ENCODE measurements at places on chromosomes 2 and 18.
A peak's percentile ranks its signal among the peaks of the same experiment; 100 is the strongest.

DNA sequence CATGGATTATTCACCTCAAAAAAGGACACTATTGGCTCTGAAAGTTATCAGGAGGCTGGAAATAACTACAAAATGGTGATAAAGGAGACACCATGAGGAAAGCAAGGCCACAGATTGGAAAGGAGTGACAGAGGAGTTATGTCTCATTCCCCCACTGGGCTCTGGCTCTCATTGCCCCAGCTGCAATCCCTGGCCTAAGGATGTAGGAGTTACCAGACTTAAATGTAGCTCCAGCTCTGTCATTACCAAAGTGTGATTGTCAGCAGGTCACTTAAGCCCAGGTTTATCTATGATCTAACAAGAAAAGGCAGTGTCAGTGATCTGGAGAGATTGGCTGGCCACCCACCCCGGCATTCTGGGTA, 1228.2 kb upstream of the DDX18 start:
- no peak for DNase-seq

DNA sequence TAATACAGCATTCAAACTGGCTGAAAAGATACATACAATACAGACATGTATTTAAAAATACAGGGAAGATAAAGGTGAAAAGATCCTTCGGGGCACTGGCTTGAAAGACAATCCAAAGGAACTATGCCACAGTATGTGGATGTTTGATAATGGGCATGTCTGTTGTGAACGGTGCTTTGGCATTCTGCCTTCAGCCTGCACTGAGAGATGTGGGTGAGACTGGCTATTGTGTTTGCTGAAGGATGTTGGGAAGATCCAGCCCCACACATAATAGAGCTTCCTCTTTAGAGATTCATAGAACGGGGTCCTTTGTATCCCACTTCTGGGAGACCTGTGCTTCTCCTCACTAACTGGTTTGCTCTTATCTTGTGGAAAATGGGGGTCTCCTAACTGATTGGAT, 65.1 kb upstream of the CXCR4 start:
- no peak for DNase-seq

DNA sequence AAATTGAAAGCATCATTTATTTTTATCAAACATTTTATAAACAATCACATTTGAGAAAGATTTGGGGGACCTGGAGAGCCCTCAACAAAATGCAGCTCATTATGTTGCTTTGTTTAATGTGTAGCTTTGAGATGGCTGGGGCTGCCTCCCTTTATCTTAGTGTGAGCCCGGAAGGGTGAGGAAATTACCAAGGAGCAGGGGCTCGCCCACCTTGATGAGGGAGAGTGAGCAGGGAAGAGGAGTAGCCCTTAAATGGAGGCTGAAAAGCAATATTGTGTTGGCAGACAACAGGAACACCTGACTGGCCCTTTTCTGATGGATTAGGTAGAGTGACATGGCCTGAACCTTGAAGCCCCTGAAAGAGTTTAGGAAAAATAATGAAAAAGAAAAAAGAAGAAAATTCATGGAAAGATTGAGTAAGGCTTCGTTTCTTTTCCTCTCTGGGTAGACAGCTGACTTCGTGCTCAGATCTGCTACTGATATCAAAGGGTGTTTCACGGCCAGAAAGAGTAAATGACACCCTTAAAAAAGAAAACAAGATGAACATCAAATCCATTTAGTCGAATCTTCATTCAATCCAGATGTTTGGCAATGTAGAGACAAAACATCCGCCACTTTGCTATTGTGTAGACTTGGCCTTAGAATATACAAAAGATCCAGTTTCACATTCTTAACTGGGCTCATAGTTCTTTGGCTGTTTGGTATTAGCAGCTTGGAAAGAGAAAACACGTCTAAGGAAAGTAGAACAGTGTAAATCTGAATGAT, 206.5 kb upstream of the TCF4 start:
- no peak for DNase-seq

GRCh38 chr2:25230948-25231311, 62.5 kb upstream of the POMC start:
- no peak for DNase-seq

GRCh38 chr2:72496479-72496878, 329.4 kb downstream of the EXOC6B start:
- DNase-seq: no peak

GRCh38 chr2:33372940-33373553, 103.4 kb upstream of the RASGRP3 start:
- DNase-seq: peak; percentile 59

DNA sequence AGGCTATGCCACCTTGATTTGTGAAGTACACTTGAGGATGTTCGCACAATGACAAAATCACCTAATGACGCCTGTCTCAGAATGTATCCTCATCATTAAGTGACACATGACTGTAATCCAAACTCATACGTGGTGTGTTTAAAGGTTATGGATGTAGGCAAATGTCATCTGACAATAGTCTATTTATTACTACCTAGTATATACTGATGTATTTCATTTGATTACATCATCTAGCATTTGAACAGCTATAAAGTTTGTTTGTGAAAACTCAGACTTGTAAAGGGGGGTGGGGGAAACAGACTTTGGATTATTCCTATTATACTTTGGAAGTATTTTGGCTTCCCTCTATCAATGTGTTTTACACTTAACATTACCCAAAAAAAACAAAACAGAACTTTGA, 129.9 kb downstream of the TANC1 start:
- no peak for DNase-seq

GRCh38 chr2:128369108-128369555, 50.5 kb upstream of the HS6ST1 start:
- DNase-seq: no peak

GRCh38 chr2:101375653-101376052, 11.7 kb downstream of the CREG2 start:
- DNase-seq: no peak

DNA sequence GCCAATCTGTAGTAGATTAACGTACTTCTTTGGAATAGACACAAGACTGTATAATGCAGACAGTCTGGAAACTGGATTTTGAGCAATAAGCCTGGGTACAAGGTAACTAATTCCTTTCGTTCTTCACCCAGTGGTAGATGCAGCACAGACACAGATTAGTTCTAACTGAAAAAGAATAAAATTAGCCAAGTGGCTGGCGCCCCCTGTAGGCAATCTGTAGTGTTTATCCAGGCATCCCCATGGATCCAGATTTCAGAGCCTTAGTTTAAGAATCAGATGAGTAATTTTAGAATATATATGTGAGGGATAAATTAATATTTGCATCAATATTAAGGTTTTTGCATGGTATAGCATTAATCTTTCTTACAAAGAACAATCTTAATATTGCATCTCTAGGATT, 563.9 kb downstream of the DCC start:
- no peak for DNase-seq

GRCh38 chr18:77118256-77119090, 14.1 kb downstream of the MBP start:
- no peak for DNase-seq

DNA sequence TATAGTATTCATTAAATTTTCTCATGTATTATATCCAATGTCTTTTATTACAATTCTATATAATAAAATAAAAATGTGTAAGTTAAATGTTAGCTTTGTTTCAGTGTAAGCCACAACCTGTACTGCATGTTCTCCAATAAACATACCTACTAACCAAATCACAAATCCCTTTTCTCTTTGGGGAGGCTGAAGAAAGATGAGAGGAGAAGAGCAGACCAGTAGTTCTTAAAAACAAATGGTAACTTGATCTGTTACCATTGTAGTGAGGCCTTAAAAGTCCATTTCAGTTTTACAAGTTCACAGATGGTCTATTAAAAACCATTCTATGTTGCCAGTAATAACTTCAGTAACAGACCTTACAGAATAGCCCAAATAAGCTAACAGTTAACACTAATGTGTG, 100.5 kb downstream of the SOS1 start:
- DNase-seq: no peak

- DNase-seq: no peak
These were observed 302.0 kb upstream of the RND3 start for GRCh38 chr2:150789376-150789905.

DNA sequence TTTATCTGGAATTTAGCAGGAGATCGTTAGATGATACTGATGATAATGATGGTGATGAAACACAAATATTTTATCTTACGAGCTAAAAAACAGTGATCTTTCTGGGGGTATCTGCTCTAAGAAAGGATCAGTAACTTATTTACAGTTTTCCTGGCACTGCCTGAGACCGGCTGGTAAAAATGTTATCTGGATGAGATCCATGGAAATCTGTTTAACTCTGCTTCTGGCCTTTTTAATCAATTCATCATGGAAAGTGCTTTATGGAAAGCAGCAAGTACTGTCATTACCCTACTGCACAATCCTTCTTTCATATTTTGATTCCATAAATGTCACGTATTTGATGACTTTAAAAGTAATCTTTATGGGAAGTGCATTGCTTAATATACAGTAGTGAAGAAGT, 612.7 kb upstream of the GCFC2 start:
- no peak for DNase-seq

- no peak for DNase-seq
These were observed 99.4 kb downstream of the FTCDNL1 start for GRCh38 chr2:199751492-199752120.

- DNase-seq: peak; percentile 79
These were observed 39.5 kb downstream of the ADNP2 start for GRCh38 chr18:80148326-80149199.

GRCh38 chr2:237205043-237205541, 119.4 kb downstream of the COPS8 start:
- no peak for DNase-seq

DNA sequence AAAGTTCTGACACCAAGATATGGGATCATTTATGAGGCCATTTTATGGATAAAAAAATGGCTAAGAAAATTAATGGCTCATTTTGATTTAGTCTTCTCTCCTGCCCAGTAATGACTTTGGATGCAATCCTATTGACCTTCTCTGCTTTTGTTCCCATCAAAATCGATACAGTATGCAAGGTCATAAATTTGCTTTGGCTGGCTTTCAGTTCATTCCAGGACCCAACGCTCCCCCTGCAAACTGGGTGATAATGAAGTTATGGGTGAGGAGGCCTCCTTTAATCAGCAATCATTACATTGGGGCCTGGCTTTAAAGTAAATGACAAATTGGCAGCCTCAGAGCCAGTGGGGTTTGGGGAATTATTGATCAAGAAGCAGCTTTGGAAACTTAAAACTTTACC, 351.8 kb upstream of the GYPC start:
- DNase-seq: no peak

- peak; percentile 27 for DNase-seq
These were observed 27.7 kb upstream of the SMCHD1 start for GRCh38 chr18:2627821-2628276.

DNA sequence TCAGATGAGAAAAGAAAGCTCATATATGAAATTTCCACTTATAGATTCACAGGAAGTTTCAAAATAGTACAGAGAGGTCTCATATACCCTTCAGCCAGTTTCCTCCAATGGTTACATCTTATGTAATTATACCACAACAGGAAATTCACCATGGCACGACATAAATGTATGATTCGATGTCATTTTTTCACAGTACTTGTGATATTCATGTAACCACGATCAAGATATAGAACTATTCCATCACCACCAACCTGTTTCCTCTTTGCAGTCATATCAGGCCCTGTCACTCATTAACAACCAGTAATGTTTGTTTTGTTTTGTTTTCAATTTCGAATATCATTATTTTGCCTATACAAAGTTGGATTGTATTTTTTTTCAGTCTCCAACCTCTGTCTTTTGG, 314.3 kb upstream of the POU3F3 start:
- peak; percentile 54 for DNase-seq

DNA sequence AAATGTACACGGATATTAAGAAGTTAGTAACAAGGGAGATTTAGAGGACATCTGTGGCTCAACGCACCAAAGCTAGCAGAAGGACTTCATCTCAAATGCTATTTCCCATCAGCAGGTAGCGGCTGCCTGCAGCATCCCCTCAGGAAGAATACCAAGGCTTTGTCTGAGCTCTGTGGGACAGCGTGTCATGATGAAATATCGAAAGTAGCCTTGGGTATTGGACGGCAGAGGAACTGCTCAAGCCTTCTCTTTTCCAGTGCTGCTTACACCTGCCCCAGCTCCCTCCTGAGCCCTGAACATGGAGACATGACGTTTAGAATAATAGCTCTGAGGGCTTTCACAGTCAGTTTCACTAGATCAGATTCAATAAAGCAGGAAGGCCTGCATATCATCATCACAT, 241.6 kb downstream of the SUCLG1 start:
- no peak for DNase-seq

DNA sequence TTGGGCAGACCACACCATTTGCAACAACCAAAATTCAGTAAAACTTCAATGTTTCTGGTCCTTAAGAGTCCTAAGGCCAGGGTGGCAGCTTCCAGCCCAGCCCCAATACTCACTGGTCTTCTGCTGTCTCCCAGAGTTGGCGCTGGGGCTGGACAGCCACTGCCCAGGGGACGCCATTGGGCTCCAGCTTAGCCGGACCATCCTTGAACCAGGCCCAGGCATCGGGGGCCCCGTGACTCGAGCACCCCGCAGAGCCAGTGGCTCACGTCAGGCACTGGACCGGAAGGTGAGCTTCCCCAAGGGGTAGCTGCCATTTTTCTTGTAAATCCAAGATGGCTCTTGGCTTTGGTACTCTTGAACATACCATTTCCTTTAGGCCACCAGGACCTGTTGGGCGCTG, 21.8 kb downstream of the SNED1 start:
- no peak for DNase-seq

GRCh38 chr2:9673914-9674481, 43.2 kb upstream of the YWHAQ start:
- peak; percentile 18 for DNase-seq

GRCh38 chr2:96436961-96437360, 68.2 kb downstream of the NEURL3 start:
- DNase-seq: no peak

- DNase-seq: no peak
These were observed 31.8 kb downstream of the SP100 start for GRCh38 chr2:230447455-230448451.

GRCh38 chr18:8631265-8631664, 22.0 kb downstream of the RAB12 start:
- DNase-seq: no peak

GRCh38 chr18:2547477-2548087, 23.7 kb downstream of the METTL4 start:
- peak; percentile 73 for DNase-seq

DNA sequence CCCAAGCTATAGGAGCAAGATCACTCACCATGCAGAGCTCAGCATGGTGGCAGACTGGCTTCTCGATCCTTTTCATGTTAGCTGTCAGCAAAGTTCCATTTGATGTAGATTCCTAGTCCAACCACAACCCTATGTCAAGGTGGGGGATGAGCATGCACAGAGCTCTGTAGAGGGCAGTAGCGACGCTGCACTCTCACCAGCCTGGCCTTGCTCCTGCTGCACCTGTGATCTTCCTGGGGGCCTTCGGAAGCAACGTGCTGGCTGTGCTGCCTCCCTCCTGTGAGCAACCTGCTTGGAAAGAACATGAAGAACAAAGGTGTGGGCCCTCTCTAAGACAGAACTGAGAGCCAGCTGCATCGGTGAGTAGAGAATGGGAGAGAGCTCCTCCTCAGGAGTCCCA, 479.4 kb upstream of the MYT1L start:
- DNase-seq: no peak

DNA sequence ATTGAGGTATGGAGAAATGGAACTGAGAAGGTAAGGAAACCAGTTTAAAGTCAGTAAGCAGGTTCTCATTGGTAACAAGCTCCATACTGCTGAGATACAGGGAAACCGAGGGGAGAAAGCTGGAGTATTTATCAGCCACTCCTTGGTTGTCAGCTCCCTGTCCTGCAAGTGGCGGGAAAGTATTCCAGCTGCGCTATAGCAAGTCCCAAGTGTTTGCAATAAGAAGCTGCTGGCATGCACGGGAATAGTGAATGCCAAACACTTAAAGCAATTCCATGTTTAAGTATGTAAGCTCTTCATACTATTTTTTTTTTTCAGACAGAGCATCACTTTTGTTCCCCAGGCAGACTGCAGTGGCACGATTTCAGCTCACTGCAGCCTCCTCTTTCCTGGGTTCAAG, 1601.1 kb downstream of the SUCLG1 start:
- no peak for DNase-seq

All from common myeloid progenitor, CD34-positive (primary cell).